ENCODE measurements at places on chromosomes 6 and 20.

DNA sequence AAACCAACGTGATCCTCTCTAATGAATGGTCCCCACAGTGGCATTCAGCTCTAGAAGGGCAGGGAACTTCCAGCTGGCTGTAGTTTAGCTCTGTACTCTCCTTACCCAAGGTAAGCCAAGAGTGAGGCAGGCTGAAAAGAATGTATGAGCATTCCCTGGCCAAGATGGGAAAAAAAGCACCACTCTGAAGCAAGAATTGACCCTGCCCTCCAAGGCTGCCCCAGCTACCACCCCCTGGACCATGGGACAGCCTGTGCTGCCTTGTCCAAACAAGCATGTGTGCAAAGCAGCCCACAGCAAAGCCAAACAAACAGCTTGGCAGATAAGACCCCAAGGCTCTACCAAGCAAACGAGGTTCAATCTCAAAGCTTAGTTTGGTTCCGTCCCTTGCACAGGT lies 73.9 kb downstream of the GFOD1 start:
- DNase-seq = no peak

DNA sequence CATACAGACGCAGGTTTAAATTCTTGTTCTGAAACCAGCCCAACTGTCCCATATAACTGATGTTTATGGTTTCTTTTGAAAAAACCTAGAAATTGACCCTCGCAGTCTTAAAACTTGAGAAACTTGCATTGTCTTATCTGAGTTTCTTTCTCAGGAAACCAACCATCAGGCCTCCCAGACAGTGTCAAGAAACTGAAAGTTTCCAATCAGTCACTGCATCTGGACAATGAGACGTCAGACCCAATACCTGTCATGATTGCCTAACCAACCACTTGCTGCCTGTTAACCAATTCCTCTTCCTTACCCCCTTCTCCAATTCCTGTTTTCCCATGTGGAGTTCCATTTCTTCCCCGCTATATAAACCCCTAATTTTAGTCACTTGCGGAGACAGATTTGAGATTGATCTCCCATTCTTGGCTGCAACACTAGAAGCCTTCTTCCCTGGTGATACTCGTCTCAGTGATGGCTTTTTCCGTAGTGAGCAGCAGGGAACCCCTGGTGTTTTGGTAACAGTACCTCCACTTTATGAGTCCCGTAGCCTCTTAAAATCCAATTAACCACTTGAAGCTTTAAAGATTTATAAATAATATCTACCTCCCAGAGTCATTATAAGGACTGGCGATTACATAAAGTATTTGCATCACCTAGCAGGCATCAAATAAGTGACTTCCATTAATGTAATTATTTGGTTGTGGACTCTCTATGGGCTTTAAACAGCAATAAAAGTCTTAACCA lies 49.3 kb downstream of the GPR63 start:
- peak; percentile 97 for DNase-seq

- no peak for DNase-seq
These were observed at the start of gene OR2W1 for GRCh38 chr6:29045075-29045474. Gene OR2W1, minus strand, starts transcription at chr6:29045175. Its CDS starts 0 bp downstream, at chr6:29045175.

DNA sequence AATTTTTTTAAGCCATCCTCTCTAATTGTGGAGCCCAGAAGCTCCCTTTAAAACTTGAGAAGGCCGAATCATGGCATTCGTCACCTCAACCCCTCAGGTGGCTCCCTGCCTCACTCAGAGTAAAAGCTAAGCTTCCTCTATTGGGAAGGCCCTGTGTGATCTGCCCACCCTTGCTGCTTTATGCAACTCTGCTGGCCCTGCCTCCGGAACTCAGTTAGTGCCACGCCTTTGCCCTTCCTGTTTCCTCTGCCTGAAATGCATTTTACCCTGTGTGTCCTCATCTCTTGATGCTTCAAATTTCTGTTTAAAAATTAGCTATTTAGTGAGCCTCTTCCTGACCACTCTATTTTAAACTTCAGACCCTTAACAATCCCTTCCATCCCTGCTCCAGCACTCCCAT lies 5.7 kb downstream of the PACRG start:
- DNase-seq = no peak

DNA sequence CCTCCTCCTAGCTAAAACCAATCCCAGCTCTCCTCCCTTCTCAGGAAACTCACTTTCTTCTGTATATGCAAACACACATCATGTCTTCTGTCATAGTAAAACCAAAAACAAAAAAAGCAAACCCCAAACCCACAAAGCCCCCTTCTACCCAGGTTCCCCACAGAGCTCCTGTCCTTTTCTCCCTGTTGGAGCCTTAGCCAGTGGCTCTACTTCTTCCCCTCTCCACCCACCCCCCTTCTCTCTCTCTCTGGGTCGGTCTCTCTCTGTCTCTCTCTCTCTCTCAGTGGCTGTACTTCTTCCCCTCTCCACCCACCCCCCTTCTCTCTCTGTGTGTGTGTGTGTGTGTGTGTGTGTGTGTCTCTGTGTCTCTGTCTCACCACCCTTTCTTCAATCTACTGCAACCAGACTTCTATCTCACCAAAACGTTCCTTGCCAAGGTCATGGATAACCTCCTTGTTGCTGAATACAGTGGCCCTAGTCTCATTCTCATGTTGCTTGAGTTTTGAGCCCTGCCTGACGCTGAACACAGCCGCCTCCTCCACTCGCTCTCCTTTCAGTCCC lies 8.7 kb upstream of the OSER1 start:
- DNase-seq = no peak

GRCh38 chr6:44778513-44778912 lies 391.0 kb downstream of the CDC5L start:
- DNase-seq = no peak

- no peak for DNase-seq
These were observed 12.9 kb downstream of the PPP1R16B start for GRCh38 chr20:38818113-38819065.

GRCh38 chr6:37695857-37696219 lies 1.8 kb downstream of the MDGA1 start:
- no peak for DNase-seq

DNA sequence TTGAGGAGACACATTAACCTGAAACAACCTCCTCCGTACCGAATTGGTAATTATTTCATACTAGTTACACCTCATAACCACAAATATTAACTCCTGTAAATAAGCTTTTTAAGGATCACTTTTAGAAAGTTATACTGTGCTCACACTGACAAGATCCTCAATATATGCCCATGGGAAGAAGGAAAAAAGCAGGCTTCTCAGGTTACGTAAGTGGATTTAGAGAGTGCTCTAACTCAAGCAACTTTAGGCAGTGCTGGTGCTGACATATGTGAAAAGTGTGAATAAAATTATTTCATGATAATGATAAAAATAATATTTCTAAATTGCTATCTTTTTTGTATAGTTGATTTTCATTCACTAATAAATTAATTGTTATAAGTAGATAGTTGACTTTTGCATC lies 76.1 kb downstream of the PRKN start:
- DNase-seq = no peak

DNA sequence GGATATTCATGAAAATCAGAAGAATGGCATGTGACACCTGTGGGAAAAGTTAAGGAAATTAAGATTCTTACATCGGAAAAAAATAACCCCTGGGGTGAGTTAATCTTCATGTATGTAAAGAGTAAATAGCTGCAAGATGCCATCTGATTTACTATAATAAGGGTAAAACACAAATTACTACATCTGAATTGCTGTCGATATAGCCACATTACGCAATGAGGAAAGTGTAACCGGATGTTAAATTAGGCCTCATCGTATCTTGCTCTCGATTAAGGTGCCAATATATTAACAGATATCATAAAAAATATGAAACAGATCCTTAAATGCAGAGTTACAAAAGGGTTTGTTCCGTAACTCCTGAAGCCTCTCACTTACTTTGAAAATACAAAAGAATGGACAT lies 87.4 kb upstream of the ID4 start:
- no peak for DNase-seq

- no peak for DNase-seq
These were observed 24.7 kb downstream of the CNKSR3 start for GRCh38 chr6:154485815-154486214.

GRCh38 chr6:168570211-168570610 lies 129.2 kb downstream of the SMOC2 start:
- DNase-seq = no peak

- no peak for DNase-seq
These were observed 90.0 kb downstream of the PRND start for GRCh38 chr20:4811661-4812181.

- DNase-seq = no peak
These were observed 14.0 kb downstream of the CALHM6 start for GRCh38 chr6:116475141-116475540.

GRCh38 chr6:107337191-107337741 lies 122.1 kb downstream of the PDSS2 start:
- DNase-seq = no peak

GRCh38 chr6:8982668-8983067 lies 547.3 kb upstream of the SLC35B3 start:
- no peak for DNase-seq

DNA sequence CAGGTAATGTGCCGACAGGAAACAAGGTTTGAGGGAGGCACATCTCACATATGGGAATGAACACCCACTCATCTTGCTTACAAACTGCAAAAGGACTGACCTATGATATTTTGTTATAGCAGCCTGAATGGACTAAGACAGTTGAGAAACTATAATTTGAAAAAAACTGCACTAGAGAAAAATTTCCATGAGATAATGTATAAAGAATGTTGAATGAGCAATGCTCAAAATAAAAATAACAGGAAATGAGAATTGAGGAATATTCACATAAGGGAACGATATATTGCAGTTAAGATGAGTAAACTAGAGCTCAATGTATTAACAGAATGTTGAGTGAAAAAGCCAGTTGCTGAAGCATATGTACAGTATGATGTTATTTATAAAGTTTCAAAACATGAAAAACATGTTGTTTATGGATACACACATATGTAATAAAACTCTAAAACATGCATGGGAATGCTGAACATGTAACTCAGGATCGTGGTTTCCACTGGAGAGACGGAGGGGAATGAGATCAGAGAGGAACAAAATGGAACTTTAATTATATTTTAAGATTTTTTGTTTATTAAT lies 6.3 kb upstream of the TBC1D22B start:
- DNase-seq = no peak

- DNase-seq = no peak
These were observed 18.1 kb upstream of the PTPN1 start for GRCh38 chr20:50491926-50492634.

GRCh38 chr20:41664584-41664983 lies 46.4 kb upstream of the CHD6 start:
- DNase-seq = no peak

GRCh38 chr6:127484212-127484863 lies 25.1 kb upstream of the KIAA0408 start:
- no peak for DNase-seq

DNA sequence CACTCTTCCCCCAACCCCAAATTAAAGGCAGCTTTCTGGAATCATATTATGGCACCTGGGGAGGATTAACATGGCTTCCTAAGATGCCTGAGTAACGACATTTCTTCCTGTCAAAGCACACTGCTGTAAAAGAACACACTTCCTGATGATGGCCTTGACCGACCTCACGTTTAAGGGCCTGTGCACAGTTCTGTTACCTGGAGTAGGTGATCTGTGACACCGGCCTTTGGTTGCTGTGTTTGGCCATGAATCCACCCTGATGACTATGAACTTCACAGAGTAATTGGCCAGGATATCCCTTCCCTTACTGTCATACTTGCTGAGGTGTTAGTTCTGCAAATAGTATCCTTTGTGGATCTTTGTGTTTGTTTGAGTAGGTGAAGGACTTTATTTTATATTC lies 45.8 kb downstream of the PLCB4 start:
- DNase-seq = no peak

- DNase-seq = no peak
These were observed 118.3 kb upstream of the ECI2 start for GRCh38 chr6:4253604-4254231.

DNA sequence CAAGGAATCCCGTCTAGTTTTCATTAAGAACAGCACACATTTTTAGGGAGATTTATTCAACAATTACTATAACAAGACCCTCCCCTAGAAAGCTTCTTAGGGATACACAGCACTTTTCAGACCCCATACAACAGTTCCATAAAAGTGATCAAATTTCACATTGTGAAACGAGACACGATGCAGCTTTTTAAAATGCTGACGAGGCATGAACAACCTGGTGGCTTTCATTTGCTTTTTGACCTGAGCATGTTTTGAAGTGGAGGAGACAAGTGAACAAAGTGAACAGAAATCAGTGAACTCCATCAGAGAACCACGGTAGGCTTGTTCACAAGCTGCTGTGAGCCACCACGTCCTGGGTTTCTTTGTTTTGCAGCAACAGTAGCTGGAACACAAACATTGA lies 112.2 kb downstream of the PCSK2 start:
- DNase-seq = no peak

DNA sequence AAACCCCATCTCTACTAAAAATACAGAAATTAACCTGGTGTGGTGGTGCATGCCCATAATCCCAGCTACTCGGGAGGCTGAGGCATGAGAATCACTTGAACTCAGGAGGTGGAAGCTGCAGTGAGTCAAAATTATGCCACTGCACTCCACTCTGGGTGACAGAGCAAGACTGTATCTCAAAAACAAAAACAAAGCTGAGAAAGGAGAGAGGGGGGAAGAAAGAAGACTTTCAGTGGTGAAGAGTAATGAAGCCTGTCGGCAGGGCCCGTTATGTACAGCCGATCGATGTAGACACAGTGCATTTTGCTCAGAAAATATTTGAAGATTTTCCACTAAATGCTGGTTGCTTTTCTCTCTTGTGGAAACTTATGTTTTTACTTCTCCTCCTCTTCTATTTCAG lies 13.8 kb downstream of the VAPB start:
- no peak for DNase-seq

DNA sequence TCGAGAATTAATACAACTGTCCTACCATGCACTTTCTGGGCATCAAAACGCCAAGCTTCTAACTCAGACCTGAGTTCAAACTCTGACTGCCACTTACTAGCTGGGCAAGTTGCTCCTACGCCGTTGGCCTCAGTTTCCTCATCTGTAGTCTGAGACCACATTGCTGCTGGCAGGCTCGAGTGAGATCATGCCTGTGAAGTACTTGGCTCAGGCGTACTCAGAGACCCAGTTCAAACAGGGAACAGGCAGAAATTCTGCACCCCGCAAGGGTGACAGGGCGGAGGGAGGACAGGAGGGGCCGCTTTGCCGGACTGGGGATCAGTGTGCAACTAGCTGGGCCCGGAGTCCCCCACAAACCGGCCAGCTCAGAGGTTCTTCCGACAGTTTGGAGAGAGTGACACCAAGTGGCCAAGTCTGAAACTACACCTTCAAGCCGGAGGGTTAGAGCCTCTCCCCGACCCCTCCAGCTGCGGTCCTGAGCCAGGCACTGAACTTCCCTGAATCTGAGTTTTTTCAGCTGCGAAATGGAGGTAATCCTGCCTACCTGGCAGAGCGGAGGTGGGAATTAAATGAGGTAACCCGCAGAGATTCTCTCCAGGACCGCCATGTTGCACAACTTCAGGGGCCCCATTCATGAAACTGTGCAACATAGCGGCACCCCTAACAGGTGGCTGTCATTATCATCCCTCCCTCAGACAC lies 46.0 kb upstream of the PTPN1 start:
- peak; percentile 60 for DNase-seq

GRCh38 chr6:131460614-131461000 lies 112.4 kb upstream of the ARG1 start:
- DNase-seq = no peak

DNA sequence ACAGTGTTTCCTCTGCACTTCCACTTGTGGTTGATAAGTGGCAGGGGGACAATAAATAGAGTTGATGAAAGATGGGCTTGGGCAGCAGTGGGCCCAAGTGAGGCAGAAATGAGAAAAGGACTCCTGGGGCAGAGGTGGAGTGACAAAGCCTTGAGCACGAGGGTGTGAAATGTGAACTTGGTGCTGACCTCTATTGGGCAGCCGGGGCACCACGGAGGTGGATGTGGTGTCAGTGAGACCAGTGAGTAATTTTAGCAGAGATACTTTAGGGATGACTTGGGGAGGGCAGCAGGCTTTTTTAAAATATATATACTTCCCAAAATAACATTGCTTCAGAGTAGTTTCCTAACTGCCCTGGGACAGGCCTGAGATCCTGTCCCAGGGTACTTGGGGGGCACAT lies 30.6 kb upstream of the MYLK2 start:
- DNase-seq = no peak
